Pons (tissue), 1 donor: ENCODE measurements at places on chromosomes 2 and 18.

- DNase-seq = no peak
Measured at GRCh38 chr2:240463274-240463865, 27.9 kb downstream of the GPC1 start.

DNA sequence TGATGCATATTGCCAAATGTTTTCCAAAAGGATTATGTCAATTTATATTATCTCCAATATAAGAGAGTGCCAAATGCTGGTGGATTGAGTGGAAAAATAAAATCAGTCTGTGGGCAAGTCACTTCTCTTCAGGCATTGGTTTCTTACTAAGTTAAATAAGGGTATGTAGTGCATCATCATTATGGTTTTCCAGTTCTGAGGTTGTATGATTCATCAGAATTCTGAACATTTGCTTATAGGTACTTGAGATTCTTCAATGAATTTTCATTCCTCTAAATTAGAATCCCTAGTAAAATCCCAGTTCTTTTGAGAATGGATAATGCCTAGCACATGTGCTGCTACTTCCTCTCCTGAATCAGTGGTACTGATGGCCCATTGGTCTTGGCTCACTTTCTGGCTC is 188.9 kb upstream of the OSR1 start:
- DNase-seq = no peak

GRCh38 chr18:8140841-8141501 is 468.3 kb upstream of the RAB12 start:
- no peak for DNase-seq

DNA sequence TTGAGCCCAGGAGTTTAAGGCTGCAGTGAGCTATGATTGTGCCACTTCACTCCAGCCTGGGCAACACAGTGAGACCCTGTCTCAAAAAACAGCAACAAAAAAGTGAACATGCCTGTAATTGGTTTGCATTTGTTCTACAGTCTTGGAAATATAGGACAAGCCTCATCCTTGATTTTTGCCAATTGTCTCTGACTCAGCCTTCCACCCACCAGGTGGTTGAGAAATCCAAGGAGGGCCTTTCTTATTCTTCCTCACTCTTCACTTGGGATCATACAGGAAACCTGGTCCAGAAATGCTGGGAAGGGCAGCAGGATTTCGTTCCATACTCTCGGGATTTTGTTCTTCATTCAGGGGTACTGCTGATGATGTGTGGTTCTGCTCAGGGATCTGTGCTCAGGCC is 94.6 kb downstream of the CDC42EP3 start:
- DNase-seq = no peak

DNA sequence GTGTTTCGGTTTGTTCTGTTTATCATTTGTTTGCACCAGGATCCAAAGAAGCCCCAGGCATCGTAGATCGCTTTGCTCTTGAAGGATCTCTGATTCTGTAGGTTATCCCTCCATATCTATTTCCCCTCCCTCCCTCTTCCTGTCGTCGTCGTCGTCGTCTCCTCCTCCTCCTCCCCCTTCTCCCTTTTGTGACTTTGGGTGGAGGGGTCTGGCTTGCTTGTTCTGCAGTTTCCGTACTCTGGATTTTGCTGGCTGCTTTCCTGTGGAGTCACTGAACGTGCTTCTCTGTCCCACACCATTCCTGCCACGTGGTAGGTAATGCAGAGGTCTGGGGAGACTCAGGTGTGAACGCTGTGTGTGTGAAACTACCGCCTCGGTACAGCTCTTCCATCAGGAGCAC is 225.0 kb downstream of the LDLRAD4 start:
- no peak for DNase-seq

DNA sequence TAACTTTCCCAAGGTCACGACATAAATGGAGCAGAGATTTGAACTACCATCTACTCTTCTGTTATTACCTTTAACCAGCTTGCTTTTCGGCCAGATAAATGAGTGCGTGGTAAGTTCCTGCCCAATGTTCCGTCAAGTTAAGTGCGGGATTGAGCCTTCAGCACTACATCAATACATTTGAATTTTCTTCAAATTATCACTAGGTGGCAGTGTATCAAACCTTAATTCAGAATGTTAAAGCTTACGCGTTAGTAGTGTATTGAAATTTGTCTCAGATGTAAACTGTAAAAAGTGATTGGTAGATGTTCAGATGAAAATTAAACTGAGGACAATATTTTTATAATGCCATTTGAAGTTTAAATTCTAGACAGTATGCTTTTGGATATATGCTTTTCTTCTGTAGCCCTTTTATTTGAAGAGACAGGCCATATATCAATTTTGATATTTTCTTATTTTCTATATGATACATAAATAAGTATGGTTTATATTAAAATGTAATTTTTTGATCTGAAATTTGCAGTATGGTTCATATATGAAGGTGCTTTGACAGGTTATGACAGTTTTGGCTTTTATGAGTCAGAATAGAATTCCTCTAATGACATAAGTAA is 681.3 kb downstream of the ADCYAP1 start:
- DNase-seq = peak; percentile 59

GRCh38 chr2:66523990-66524389 is 89.1 kb downstream of the MEIS1 start:
- no peak for DNase-seq

GRCh38 chr2:227713291-227713690 is 4.5 kb downstream of the SLC19A3 start:
- DNase-seq = no peak

- DNase-seq = no peak
Measured at GRCh38 chr2:233234996-233235395, 16.5 kb upstream of the ATG16L1 start.

DNA sequence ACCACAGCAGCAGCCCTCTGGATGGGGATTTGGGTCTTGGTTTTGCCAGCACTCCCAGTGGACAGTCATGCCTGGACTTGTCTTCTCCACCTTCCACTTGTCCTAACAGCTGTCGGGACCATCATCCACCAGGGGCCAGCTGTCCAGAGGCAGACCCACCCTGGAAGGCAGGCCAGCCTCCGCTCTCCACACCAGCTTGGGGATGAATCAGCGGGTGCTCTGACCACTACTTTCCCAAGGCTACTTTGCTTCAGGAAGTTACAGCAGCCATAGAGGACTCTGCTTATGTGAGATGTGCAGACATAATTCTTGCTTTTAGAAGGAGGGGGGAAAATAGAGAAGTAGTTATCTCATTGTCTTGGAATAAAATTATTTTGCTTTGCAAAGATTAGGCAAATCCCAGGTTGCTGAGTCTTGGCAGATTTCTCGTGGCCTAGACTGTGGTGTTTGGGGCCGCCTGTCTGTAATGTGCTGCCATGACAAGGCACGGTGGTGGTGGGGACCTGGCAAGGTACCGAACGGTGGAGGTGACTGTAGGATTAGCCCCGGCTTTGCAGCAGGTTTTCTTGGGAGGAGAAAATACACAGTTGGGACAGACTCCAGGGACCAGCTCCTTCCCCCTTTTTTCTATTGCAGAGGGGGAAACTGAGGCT is 148.7 kb downstream of the AGAP1 start:
- no peak for DNase-seq
